Renal cortical epithelial cell (primary cell): ENCODE measurements at places on chromosomes 16 and 17. TPM values are rescaled to one million over a fixed set of nuclear protein-coding genes. Genes with fewer than 3 reads are reported as not detected.
A peak's percentile ranks its signal among the peaks of the same experiment; 100 is the strongest.

The ABCC6 gene
- 1.4 and 2.9 TPM in 2 replicates for total RNA-seq

DNA sequence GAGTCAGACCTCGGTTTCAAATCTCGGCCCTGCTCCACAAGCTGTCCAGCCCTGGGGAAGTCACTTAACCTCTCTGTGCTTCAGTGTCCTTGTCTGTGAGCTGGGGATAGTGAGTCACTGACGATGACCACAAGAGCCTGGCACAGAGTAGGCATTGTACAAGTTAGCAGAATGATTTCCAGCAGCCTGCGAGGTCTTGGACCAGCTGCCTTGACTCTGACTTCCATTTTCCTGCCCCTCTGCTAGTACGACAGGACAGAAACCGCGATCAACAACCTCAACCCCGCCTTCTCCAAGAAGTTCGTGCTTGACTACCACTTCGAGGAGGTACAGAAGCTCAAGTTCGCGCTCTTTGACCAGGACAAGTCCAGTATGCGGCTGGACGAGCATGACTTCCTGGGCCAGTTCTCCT, 20.7 kb downstream of the CPNE2 start:
- DNase-seq: peak; percentile 77

DNA sequence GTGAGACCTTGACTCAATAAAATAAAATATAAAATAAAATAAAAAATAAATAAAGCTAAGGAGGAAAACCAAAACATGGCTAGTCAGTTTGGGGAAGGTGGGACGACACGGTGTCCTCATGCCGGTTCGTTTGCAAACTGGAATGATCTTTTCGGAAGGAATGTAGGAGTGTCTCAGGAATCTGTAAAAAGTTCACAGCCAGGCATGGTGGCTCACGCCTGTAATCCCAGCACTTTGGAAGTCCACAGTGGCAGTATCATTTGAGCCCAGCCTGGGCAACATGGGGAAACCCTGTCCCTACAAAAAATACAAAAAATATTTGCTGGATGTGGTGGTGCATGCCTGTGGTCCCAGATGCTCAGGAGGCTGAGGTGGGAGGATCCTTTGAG, 14.7 kb upstream of the RPTOR start:
- DNase-seq: no peak

DNA sequence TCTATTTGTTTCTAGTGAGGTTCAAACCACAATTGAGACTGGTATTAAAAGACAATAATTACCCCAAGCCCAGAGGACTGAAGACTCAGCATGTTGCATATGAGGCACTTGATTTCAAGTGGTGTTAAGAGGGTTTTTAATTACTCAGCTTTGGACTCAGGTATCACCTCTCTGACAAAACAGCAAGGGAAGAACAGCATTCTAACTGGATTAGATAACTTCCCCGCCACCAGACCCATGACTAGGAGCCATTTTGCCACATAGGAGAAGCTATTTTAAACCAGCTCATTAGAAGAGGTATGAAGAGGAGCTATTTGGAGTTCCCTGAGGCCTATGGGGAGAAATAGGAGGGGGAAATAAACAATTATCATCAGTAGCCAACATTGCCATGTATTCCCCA, 226.1 kb upstream of the TOX3 start:
- no peak for DNase-seq

The CDC42EP4 gene
- total RNA-seq: 26.9 and 70.2 TPM in 2 replicates

- DNase-seq: peak; percentile 60
These were observed 4.8 kb upstream of the KRT36 start for GRCh38 chr17:41494524-41494923.

DNA sequence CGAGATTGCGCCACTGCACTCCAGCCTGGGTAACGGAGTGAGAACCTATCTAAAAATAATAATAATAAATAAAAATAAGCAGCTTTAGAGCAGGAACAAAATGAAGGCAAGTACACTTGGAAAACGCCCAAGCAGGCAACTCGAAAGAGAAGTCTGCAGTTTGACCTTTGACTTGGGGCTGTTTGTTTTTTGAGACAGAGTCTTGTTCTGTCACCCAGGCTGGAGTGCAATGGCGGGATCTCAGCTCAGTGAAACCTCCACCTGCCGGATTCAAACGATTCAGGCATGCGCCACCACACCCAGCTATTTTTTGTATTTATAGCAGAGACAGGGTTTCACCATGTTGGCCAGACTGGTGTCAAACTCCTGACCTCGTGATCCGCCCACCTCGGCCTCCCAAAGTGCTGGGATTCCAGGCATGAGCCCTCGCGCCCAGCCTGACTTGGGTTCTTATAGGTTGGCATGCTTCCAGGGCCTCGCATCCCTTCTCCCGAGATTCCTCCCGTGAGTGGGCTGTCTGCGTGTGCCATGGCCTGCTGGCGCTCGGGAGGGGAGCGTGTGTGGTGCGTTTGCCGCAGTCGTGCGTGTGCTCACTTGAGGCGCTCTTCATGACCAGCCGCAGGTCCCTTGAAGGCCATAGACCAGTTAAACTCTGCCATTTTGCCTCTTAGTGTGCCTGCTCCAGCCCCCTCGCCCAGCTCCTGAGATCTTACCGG, 18.4 kb upstream of the UBE2I start:
- no peak for DNase-seq

- peak; percentile 76 for DNase-seq
These were observed 1.5 kb upstream of the MAF start for GRCh38 chr16:79601931-79602627.

The CD300H gene
- total RNA-seq: not detected in 2 replicates

DNA sequence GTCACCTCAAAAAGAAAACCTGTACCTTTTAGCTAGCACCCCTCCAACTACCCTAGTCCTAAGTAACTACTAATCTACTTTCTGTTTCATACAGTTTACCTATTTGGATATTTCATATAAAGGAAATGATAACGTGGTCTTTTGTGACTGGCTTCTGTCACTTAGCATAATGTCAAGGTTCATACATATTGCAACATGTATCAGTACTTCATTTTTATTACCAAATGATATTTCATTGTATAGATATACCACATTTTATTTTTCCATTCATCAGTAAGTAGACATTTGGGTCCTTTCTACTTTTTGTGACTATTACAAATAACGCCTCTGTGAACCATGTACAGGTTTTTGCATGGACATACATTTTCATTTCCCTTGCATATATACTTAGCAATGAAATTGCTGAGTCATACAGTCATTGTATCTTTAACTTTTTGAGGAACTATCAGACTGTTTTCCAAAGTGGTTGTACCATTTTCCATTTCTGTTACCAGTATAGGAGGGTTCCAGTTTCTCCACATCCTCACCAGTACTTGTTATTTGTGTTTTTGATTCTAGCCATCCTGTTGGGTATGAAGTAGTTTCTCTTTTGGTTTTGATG, 23.7 kb downstream of the MOSMO start:
- no peak for DNase-seq

DNA sequence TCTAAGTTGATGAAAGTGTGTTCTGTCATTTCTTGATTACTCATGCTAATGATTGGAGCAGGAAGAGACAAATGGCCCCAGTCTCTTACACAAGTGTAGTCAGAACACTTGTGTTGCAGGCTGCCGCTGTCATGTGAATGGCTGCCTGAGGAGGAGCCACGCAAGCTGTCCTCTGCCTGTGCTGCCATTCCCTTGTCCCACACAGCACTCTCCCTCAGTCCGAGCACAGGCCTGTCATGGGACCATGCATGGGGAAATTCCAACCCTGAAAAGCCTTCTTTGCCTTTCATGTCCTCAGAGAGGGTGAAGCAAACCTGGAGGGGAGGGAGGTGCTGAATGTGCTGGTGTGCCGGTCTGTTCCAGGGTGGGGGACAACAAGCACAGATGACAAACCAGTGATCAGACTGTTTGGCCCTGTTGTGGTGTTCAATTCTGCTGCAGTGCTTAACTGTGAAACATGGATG, 109.4 kb downstream of the MRTFB start:
- no peak for DNase-seq

GRCh38 chr17:57288773-57289121, 32.4 kb downstream of the MSI2 start:
- no peak for DNase-seq

DNA sequence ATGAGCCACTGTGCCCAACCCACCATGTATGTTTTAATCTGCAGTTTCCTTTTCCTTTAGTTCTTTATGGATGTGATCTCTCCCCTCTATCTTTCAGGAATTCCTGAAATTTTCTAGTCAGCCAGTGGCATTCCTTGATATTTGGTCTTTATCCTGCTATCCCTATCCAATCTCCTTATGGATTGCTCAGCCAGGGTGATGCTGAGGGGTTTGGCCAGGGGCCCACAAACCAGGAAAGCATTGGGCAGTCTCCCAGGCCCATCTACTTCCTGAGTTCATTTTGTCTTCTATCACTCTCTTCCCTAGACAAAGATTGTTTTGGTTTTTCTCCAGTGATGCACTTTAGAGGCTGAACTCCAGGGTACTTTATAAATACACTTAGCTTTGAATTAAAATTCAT, 115.9 kb downstream of the KATNIP start:
- no peak for DNase-seq

- DNase-seq: no peak
These were observed 109.5 kb upstream of the ZNF750 start for GRCh38 chr17:82949361-82949760.

DNA sequence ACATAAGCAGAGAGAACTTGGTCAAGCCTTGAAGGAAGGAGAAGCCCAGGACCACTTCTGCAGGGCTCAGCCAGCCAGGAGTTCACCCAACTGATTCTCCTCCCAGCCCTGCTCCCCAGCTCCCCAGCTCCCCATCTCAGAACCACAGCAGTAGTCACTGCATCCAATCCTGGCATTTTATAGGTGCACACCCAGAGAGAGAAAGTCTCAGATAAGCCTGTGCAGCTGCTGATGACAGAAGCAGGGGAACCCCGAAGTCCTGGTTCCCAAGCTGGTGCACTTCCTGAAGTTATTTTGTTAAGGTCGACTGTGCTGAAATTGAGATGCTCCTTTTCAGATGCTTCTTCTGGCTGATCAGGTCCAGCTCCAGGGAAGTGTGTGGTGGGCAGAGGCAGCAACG, 6.6 kb downstream of the RNF112 start:
- DNase-seq: no peak

DNA sequence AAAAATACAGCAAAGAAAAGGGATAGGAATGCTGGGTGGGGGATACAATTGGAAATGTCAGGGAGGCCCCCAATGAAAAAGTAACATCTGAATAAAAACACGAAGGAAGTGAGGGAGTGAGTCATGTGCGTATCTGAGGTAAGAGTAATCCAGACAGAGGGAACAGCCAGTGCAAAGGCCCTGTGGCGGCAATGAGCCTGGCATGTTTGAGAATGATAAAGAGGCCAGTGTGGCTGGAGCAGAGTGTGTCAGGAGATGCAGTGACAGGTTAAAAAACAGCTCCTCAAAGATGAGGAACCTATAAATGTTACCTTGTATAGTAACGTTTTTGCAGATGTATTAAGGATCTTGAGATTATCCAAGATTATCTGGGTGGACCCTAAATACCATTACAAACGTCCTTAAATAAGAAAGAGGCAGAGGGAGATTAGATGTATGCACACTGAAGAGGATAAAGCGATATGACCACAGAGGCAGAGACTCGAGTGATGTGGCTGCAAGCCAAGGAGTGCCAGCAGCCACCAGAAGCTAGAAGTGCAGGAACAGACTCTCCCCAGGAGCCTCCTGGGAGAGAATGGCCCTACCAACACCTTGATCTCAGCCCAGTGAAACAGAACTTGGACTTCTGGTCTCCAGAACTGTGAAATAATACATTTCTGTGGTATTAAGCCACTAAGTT, 17.8 kb upstream of the SLC35B1 start:
- no peak for DNase-seq

The PDILT gene
- total RNA-seq: not detected in 2 replicates

The CCL17 gene
- not detected in 2 replicates for total RNA-seq

- no peak for DNase-seq
These were observed 856.7 kb downstream of the CDH8 start for GRCh38 chr16:61179561-61179960.

- DNase-seq: no peak
These were observed 10.7 kb upstream of the TCF25 start for GRCh38 chr16:89862732-89863131.

The PNMT gene
- total RNA-seq: 0.25 TPM in 1 of 2 replicates, not detected in the other

- DNase-seq: no peak
These were observed 252.3 kb upstream of the EEF2KMT start for GRCh38 chr16:5349670-5350517.

GRCh38 chr17:7632492-7632894, 2.6 kb downstream of the SHBG start:
- DNase-seq: peak; percentile 47

- DNase-seq: peak; percentile 21
These were observed 417.1 kb downstream of the TMEM114 start for GRCh38 chr16:8173111-8173644.

GRCh38 chr16:81866820-81867440, 87.8 kb downstream of the PLCG2 start:
- DNase-seq: no peak

GRCh38 chr17:36939802-36940312, 2.6 kb downstream of the LHX1 start:
- no peak for DNase-seq

- no peak for DNase-seq
These were observed 450.4 kb downstream of the MAF start for GRCh38 chr16:79150151-79150550.

DNA sequence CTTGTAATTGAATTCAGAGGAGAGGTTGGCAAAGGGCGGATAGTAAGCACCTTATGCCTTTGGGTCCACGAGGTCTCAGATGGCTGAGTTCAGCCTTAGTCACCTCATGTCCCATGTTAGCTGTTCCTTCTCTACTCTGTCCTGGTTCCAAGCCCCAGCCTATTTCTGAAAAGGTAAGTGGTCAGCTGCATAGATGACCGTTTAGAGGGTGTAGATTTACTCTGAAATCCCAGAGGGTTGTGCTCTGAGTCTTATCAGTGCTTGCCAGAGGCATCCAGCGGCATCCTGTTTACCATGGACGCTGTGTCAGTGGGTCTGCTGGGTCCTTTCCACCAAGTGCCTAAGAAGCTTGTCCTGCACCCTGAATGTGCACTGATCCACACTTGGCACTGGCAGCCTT, 1.9 kb downstream of the ZNF778 start:
- DNase-seq: no peak

DNA sequence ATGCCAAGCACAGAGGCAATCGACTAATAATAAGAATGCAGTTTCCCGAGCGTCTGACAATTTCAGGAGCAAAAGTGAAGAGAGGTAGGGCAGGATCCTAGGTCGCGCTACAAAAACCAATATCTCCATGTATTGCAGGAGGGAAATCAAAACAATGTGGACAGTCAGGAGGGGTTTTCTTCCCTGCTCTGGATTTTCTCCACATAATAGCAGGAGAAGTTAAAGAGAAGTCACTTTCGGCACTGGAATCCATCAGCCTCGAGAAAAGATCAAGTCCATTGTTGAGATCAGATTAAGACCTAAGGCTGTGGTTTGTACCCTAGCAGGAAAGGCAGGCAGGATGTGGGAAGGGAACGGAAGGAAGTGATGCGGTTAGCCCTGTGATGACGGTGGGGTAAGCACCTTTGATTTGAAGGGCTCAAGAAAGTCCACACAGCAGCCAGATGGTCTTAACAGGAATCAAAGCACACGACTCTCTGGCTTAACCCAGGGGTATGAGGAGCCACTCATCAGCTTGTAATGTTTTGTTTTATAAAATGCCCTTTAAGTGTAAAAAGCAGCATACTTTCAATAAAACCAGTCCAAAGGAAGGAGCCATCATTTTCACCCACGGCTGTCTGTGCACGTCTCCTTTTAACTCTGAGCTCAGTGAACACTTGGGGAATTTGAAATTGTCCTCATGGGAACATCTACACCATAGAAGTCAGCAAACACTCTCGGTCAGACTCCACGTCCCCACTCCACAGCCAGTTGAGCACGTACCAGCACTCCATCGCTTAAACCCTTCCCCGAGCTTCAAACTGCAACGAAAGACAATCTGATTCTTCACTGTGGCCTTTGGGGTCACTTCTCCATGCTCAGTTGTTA, 15.8 kb upstream of the AKTIP start:
- DNase-seq: no peak

The USP6 gene
- total RNA-seq: 0.55 TPM in 1 of 2 replicates, not detected in the other
